ENCODE measurements at places on chromosomes 7 and 10.

GRCh38 chr10:121493521-121493920, 104.7 kb downstream of the FGFR2 start:
- DNase-seq, result no peak

DNA sequence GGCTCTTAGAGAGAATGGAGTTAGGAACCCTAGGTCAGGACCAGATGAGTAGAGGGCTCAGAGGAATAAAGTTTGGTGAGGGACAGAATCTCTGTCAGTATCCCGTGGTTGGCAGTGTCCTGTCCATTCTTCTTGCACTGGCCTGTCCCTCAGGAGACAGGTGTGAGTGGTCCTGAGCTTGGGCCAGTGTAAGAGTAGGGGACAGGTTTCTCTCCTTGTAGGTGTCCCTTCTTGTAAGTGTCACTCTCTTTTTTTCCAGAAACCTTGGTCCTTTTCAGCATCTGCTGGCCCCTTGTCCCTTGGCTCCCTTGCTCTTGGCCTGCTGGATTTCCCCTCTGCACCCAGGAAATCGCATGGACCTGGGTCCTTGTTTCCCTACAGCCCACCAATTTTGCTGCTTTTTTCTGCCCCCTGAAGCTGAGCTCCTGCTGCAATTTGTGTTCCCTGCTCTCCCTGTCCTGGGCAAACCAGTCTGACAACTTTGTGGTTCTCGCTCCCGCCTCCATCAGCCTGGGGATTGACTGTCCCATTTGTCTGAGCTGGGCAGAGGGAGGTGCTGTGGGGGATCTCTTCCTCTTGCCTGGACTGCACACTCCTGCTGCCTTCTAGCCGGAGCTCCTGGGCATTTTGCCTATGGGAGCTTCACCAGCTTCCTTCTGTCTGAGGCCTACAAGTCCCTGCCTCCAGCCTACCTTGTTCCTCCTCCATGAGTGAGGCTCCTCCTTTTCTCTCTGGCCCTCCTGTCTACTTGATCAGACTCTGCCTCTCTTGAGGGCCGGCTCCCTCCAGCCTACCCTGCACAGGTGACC, 6.5 kb downstream of the TSPAN14 start:
- DNase-seq, result no peak

- no peak for DNase-seq
These were observed 186.4 kb downstream of the CACNA2D1 start for GRCh38 chr7:82257118-82257695.

- DNase-seq, result no peak
These were observed 119.3 kb downstream of the NRP1 start for GRCh38 chr10:33215154-33215553.

DNA sequence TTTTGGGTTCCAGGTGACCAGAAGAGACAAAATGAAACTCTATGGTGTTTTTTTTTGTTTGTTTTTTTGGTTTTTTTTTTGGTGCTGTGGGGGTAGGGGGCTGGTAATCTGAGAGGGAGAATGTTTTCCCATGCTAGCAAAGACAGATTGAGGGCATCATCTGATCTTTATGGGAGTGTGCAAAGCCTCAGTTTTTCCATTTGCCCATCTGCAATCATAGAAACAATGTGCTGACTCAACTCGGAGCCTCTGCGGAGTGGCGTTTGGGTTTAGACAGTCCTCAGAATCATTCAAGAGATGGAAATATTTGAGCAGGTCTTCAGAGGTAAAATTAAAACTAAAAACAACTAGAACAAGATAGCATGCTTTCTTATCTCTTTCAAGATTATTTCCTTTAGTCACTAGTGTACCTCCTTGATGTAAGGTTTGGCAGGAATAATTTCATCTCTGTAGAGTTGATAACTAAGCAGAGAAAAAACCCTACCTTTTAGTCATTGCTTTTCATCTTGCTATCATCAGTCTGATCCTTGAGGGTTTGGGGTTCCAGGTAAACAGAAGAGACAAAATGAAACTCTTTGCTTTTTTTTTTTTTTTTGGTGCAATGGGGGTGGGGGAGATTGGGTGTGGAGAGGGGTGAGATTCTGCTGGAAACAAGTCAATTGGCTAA, 18.0 kb downstream of the CNNM2 start:
- DNase-seq, result no peak

DNA sequence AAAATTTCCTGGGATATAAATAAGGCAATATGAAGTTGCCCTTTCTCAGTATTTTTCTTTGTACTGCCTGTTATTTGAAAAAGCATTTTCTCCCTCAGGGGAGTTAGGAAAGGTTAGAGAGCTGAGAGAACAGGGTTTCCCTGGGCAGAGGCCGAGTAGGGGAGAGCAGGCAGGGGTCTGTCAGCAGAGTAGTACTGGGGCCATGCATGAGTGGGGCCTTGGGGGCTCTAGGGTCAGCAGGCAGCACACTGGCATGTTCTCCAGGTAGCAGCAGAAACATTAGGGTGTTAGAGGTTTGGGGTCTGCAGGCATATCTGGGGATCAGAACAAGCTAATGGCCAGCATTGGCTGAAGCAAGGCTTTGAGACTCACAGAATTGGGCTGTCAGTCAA, 56.4 kb downstream of the KLRG2 start:
- DNase-seq, result no peak

DNA sequence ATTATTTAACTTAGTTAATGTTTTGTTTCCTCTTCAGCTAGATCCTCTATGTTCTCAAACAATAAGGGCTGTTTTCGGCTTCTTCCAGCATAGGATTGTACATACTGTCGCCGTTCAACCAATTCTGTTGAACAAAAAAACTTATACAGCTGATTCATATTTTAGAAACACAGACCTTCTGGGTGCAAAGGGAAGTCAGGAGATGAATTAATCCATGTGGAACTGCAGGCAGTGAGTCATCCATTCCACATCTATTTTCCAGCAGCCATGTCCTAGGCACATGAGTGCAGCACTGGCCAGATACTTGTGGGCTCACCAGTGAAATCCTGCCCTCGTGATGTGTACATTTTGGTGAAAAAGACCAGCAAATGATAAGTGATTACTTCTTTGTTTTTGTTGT, 163.2 kb downstream of the JAZF1 start:
- no peak for DNase-seq

GRCh38 chr7:155001756-155002410, 1.0 kb downstream of the PAXIP1 start:
- DNase-seq, result no peak

- DNase-seq, result no peak
These were observed 268.8 kb upstream of the LRGUK start for GRCh38 chr7:133858311-133858710.

GRCh38 chr10:128556182-128557110, 430.2 kb upstream of the MKI67 start:
- no peak for DNase-seq

DNA sequence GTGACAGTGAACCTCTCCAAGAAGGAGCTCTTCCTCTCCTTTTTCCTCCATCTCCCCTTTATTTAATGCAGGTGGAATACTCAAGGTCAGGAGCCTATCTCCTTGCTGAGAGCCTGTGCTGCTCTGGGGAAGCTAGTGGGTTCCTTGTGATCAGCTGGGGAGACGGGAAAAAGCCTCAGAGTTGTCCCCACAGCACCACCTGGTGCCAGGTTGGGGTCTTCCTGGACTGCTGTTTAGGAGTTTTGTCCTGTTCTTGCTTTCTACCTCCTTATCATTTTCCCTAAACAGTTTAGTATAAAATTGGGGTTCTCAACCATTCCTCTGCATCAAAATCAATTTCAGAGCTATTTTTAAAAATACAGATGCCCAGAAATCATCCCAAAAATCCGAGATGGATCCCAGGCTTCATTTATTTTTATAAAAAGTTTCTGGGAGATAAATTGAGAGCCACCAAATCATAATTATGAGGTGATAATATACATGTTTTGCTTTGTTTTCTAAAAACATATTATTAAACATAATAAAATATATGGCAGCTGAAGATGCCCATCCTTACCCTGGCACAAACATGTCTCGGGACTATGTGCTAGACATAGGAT, 44.3 kb downstream of the MACC1 start:
- DNase-seq, result no peak

GRCh38 chr7:108480311-108480710, 24.1 kb upstream of the NRCAM start:
- DNase-seq, result no peak

- DNase-seq, result no peak
These were observed 41.2 kb upstream of the VCL start for GRCh38 chr10:73956476-73957359.

DNA sequence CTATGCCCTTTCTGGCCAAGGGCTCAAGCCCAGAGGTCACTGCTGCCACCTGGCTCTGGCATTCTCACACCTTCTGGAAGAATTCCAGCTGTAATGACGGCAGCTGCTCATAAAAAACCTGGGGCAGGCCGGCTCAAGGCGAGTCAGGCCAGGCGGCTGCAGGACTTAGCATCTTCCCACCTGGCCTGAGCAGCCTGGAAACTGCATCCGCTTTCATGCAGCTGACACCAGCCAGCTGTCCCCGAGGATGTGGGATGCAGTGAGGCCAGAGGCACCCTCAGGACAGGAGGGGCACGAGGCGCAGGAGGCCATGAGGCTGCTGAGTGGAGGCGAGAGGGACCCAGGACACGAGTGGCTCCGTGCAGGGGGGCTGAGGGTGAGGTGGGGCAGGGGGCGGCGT, 47.5 kb upstream of the ADGRA1 start:
- no peak for DNase-seq

- DNase-seq, result no peak
These were observed 204.4 kb upstream of the AOAH start for GRCh38 chr7:36928718-36929117.

- no peak for DNase-seq
These were observed 2.2 kb upstream of the TMEM196 start for GRCh38 chr7:19775578-19775977.

GRCh38 chr7:121322460-121322859, 6.3 kb upstream of the WNT16 start:
- DNase-seq, result no peak

GRCh38 chr10:78458983-78459638, 425.4 kb downstream of the RPS24 start:
- no peak for DNase-seq

- DNase-seq, result no peak
These were observed 2.5 kb downstream of the HMX2 start for GRCh38 chr10:123150271-123150985.

DNA sequence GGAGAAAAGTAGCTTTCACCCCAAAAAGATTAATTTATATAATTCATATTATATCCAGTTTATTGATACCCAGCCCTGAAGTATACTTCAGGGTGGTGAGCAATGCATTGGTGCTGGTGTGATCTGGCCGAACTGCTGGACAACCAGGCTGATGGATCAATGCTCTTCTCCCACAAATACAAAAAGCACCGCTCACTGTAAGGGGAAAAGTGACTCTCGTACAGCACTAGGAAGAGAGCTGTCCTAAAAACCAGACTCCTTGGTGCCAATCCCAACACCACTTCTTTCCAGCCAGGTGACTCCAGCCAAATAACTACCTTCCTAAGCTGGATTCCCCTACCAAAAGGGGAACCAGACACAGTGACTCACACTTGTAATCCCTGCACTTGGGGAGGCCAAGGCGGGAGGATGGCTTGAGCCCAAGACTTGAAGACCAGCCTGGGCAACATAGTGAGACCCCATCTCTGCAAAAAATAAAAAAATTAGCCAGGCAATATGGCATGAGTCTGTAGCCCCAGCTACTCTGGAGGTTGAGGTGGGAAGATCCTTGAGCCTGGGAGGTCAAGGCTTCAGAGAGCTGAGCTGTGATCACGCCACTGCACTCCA, 13.1 kb upstream of the TNPO3 start:
- DNase-seq, result no peak

DNA sequence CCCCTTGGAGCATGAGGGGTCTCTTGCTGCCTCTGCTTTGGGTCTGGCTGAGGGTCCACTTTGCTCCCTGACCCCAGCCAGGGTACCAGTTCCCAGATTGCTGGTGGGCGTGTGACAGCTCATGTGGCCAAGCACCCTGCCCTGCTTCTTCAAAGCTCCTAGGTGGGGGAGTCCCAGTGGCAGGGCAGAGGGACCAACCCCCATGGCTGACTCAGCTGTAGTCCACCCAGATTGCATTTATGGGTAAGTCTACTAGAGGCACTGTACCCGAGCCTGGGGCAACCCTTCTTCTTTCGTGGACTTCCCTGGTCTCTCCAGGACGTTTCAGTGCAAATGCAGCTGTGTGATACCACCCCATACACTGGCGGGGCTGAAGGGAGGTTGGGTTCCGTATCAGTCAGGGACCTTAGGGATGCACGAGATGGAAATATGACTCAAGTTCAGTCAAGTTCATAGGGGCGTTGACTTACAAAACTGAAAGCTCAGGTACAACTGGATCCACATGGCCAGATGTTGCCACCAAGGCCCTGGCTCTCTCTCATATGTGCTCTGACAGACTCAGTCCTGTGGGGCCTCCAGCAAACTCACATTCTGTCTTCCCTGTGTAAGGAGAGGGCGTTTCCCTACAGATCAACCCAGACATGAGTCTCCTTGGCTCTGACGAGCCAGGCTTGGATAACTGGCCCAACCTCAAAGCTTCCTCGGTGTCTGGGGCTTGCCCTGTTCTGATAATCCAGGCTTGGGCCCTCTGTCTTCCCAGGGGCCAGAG, 13.6 kb downstream of the PTPRE start:
- DNase-seq, result no peak

GRCh38 chr7:48781752-48782151, 142.6 kb upstream of the CDC14C start:
- DNase-seq, result no peak

GRCh38 chr10:35564341-35564968, 40.7 kb upstream of the GJD4 start:
- no peak for DNase-seq

DNA sequence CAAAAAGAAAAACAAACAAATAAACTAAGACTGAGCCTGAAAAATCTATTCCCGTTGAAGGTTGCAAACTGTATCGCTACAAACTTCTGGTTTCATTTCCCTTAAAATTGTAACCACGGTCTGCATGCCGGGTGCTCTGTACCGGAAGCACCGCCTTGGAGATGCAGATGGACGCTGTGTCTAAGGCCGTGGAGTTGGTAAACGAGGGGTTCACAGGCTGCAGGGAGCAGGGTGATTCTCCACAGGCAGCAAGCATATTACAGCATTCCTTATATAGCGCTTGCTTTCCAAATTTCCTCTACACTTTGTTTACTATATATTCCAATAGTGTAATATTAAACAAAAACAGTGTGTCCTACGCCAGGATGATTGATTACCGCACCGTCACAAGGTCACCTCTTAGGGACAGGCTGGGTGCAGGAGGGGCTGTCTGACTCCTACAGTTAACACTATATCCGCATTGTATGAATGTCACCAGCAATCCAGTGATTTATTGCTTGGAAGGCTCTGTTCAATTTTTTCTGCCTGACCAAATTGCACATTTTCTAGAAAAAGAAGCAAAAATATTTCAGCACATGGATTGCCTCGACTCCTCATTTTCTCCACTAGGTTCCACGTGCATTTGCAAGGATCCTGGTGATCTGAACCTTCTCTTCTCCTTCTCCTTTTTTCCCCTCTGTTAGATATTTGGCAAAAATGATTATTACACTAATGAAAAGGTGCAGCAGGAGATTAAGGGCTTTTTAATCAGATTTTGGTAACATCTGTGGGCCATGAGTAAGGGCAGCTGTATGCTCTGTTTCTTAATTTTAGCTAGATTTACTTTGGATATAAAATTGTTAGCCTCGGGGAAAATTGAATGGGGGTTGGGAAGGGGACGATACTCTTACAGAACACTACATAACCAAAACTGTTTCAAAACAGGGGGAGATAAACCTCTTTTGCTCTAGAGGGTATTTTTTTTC, 325.8 kb upstream of the MGMT start:
- no peak for DNase-seq
